ENCODE measurements at places on chromosomes 6 and 20.

GRCh38 chr6:156564807-156565149, 212.4 kb upstream of the ARID1B start:
- DNase-seq, result no peak

GRCh38 chr6:47091886-47092668, 49.9 kb upstream of the ADGRF1 start:
- DNase-seq, result no peak

DNA sequence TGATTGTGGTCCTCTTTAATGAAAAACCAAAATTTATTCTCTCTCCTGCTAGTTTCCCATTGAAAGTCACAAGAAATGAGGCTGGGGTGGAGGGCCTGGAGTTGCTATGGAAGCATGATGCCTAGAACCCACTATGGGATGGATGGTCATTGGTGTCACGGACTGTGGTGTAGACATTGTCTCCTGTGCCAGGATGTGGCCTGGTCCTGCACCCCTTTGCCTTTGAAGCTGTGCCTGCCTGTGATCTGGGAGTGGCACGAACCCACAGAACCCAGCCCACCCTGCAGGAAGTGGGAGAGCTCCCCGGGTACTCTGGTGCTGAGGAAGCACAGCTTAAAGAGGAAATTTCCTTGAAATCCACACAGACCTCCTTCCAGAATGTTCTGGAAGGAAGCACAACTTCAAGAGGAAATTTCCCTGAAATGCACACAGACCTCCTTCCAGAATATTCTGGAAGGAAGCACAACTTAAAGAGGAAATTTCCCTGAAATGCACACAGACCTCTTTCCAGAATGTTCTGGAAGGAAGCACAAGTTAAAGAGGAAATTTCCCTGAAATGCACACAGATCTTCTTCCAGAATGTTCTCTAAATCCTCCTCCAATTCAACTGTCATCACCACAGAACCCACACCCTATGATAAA, 105.6 kb downstream of the CDH26 start:
- no peak for DNase-seq

GRCh38 chr6:7073821-7074525, 33.8 kb upstream of the RREB1 start:
- no peak for DNase-seq

- DNase-seq, result no peak
Observed at GRCh38 chr6:166544296-166544605, 42.2 kb downstream of the RAMACL start.

GRCh38 chr20:60255415-60255814, 297.2 kb downstream of the CDH26 start:
- DNase-seq, result no peak

DNA sequence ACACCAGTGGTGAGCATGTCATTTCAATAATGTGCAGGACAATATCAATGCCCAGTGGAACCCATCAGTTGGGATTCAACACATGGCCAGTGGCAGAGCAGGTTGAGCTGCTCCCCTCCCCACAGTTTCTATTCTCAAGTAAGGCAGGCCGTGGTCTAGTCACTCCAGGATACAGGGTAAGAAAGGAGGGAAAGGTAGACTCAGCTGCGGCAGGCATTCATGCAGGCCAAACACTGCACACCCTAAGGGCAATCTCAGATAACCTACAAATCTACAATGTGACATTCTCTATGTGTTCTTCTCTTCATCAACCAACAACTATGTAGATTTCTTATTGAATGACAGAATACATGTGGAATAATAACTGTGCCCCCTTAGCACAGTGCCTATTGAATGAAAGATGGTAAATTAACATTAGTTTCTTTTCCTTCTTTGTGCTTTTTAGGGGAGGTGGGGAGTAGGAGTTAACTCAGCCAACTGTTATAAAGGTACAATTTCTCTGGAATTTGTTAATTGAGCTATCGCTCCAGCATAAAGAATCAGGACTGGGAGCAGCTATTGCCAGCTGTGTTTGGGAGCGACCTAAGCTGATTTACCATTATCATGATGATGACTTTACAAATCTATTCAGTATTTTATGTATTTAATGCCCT, 89.7 kb downstream of the FAM50B start:
- DNase-seq, result no peak

- no peak for DNase-seq
Observed at GRCh38 chr20:22962567-22963439, 72.3 kb upstream of the SSTR4 start.

GRCh38 chr20:53917145-53918019, 153.0 kb downstream of the BCAS1 start:
- DNase-seq, result no peak

- DNase-seq, result no peak
Observed at GRCh38 chr6:123770247-123770949, 33.3 kb upstream of the NKAIN2 start.

GRCh38 chr20:19114410-19114809, 98.0 kb upstream of the SLC24A3 start:
- no peak for DNase-seq

DNA sequence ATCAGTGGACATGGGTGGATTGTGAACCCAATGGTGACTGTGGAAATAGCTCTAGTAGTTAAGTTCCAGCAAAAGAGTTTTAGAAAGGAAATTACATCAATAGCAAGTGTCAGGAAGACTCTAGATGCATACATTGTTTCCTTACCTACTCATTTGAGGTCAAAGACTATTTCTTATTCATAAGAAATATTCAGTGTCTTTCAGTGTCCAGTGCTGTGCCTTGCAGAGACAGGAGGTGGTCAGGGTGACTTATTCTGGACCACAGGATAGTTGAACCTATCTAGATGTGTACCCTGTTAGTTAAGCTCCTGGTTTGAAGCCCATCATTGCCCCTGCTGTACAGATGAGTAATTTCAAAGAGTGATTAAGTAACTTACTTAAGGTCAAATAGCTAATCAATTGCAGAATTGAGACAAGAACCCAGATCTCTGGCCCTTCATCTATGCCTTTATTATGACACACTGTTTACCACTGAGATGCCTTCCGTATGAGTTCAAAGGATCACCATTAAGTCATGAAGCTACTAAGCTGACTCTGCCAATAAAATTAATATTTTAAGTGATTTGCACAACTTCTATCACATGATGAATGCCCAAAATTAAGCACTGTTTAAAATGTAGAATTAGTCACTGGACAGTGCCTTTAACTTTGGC, 136.1 kb downstream of the PDSS2 start:
- no peak for DNase-seq

GRCh38 chr6:7827142-7827541, 83.4 kb downstream of the TXNDC5 start:
- no peak for DNase-seq

- no peak for DNase-seq
Observed at GRCh38 chr6:125918230-125918629, 38.3 kb upstream of the HINT3 start.

GRCh38 chr20:42484790-42485375, 704.8 kb downstream of the PTPRT start:
- DNase-seq, result no peak

- no peak for DNase-seq
Observed at GRCh38 chr6:155143029-155143577, 120.7 kb upstream of the CLDN20 start.

DNA sequence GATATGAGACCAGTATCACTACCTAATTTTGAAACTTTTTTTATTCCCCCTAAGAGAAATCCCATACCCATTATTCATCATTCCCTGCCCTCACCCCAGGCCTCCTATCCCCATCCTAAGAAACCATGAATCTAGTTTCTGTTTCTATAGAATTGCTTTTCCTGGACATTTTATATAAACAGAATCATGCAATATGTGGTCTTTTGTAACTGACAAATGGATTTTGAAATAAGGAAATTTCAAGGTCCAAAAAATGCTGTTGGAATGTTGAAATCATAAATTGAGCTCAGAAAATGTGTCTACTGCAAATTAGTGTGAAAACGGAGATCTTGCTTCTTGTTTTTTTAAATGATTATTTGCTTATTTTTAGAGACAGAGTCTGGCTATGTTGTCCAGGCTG, 25.1 kb downstream of the RNF217 start:
- DNase-seq, result no peak

GRCh38 chr6:129679758-129680157, 30.2 kb downstream of the ARHGAP18 start:
- DNase-seq, result no peak

DNA sequence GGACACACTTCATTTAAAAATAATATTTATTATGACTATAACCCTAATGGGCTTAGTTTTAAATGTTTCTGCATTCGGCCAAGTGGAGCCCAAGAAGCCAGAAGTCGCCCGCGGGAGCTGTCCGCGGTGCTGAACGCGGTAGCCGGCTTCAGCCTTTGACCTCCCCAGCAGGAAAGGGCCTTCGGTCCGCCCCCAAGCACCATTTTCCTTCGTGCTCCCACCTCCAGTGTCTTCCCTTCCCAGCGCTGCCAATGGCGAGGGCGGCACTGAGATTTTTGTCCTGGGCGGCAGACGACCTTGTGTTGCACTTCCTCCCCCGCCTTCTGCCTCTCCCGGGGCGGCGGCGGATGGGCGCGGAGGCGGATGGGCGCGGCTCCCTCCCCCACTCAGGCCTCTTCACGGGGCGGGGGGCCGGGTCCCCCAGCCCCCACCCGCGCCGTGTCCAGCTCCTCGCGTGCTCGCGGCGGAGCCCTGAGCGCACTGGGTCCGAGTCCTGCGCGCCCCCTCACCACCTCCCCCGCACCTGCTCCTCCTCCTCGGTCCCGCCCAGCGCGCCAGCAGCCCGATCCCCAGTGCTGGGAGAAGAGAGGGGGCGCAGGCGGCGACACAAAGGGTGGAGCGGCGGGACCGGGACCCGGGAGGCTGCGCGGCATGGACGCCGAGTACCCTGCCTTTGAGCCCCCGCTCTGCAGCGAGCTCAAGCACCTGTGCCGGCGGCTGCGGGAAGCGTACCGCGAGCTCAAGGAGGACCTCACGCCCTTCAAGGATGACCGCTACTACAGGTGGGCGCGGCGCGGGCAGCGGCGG, 23.6 kb upstream of the TMEM181 start:
- peak; percentile 87 for DNase-seq

GRCh38 chr20:42857446-42857845, 332.3 kb downstream of the PTPRT start:
- no peak for DNase-seq

GRCh38 chr20:50213531-50214106, 23.0 kb downstream of the CEBPB start:
- DNase-seq, result no peak

DNA sequence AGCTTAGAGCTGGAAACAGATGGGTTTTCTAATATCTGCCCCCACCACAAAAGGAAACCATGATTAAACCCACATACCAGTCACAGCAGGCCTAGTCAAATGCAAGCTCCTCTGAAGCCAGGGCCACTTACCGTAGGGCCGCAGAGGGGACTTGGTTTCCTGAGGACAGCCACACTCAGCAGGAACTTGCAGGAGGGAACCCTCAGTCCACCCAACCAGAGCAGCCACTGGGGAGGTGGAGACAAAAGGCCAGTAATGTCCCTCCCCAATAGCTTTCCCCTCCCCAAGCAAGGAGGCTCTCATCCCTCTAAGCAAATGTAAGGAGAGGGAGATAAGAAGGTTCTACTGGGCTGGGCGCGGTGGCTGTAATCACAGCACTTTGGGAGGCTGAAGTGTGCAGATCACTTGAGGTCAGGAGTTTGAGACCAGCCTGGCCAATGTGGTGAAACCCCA, 384.4 kb upstream of the JARID2 start:
- DNase-seq, result no peak

DNA sequence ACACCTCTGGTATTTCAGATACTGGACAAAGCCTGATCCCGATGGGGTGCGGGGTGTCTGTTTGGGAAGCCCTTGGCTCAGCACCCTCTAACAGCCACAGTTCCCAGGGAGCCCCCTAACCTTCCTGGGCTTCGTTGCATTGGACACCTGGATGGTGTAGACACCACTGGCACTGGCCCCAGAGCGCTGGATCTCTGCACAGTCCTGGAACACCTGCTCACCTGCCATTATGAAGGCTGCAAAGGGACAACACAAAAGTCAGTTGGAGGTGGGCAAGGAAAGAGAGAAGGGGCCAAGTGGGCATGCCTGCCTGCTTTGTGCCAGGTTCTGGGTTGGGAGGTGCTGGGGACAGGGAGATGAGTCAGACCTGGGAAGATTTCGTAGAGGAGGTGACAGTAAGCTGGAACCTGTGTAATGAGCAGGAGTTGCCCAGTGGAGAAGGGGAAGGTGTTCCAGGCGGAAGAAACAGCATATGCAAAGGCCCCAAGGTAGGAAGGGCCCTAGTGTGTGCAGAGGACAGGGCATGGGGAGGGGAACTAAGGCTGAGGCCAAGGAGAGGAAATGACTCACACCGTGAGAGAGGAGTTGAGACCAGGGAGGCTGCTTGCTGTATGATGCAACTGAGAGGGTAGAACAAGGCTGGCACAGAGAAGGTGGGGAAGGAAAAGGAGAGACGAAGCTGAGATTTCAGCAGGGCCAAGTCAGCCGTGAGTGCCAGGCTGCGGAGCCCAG, 34.9 kb downstream of the ANGPT4 start:
- DNase-seq, result no peak

- DNase-seq, result no peak
Observed at GRCh38 chr6:68632734-68633133, 2.3 kb upstream of the ADGRB3 start.

GRCh38 chr20:1844325-1845162, 50.7 kb upstream of the SIRPA start:
- DNase-seq, result peak; percentile 30

DNA sequence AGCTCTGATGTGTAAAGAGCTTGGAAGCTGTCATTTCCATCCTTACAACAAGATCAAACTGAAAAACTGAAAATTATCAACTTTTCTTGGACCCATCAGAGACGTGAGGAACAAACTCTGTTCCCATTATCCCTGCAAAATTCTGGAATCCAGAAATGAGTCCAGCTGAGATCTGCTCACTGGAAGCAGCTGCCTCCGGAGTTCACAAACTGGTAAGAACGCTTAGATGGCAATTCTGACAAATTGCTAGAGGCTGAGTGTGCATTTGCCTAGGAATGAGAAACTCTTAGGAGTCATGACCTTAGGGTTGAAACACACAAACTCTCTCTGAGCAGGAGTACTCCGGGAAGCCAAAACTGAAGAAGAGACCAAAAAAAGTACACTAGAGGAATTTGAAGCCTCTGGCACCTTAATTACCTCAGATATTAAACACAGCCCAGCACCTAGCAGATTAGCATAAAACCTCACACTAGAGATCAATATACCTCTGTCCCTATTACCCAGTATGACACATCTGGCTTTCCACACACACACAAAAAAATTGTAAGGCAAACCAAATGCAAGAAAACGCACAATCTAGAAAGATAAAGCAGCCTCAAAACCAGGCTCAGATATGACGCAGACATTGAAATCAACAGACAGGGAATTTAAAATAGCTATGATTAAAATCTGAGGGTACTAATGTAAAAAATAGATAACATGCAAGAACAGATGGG, 233.5 kb upstream of the SGK1 start:
- DNase-seq, result no peak

DNA sequence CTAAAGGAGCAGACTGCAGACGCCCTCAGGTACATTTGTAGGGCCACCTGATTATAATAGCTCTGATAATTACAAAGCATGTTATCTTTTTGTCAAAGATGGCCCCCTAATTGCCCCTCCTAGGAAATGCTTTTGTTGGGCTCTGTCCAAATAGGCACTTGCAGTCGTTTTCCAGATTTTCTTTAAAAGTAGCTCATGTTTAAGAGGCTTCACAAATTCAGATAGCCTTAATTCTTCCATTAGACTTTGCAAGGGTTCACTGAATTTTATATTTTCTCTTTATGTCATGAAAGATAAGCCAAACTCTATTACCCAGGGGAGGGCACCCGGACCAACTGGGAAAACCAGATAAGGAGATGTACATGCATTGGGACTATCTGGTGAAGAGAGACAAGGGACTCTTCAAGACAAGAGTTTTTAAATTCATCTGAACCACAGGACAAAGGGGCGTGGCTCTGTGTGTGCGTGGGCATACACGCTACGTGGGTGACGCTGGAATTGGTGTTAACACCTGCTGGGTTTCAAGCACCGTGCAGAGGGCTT, 95.6 kb downstream of the TOX2 start:
- DNase-seq, result no peak

- no peak for DNase-seq
Observed at GRCh38 chr6:143684486-143684885, 6.7 kb downstream of the PHACTR2 start.

Measured in left kidney (tissue), 8 donors.